Naive thymus-derived CD8-positive, alpha-beta T cell (primary cell): ENCODE measurements at places on chromosomes 13 and 19. TPM values are rescaled to one million over a fixed set of nuclear protein-coding genes. Genes with fewer than 3 reads are reported as not detected.

The PSG7 gene
- total RNA-seq: not detected

The GDF15 gene
- total RNA-seq: not detected

The SLC6A16 gene
- total RNA-seq: 6.0 TPM

The TPTE2 gene
- not detected for total RNA-seq

The LYPD3 gene
- 6.1 TPM for total RNA-seq

The ZNF211 gene
- 49.9 TPM for total RNA-seq

GRCh38 chr13:93955904-93956303, 523.6 kb downstream of the DCT start:
- DNase-seq: no peak

DNA sequence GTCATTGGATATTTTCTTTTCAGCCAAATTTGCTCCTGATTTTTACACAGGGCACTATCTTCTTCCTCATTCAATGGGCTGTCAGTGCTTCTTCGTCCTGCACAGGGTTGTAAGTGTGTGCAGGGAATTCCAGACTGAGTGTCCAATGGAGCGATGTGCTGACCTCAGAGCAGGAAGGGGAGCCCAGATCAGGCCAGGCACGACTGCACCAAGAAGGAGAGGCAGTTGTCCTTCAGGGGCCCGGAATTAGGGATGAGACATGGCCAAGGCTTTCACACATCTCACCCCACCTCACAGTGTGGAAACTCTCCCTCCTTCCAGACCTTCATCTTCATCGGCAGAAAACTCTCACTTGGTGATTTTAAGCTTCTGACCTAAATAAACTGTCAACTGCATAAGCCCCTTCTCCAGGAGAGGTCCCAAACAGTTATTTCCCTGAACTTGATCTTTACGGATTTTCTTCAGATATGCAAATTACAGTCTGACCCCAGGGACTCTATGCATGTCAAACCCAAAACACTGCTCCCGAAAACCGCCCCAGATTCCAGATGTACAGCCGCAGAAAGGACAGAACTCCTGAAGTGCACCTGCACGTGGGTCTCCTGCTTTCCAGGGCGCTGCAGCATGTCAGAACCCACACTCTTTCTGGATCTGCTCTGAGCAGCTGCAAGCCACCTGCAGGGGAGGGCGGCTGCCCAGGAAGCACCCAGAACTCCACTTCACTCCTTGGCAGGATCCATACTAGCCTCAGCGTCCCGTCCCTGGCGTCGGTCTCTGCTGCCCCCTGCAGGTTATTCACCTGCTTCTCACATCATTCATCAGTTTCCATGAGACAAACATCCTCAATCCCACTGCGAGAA, 625 bp upstream of the ZNF20 start:
- DNase-seq: peak; percentile 82

GRCh38 chr19:16527971-16528521, 14.2 kb downstream of the CHERP start:
- peak; percentile 48 for DNase-seq

DNA sequence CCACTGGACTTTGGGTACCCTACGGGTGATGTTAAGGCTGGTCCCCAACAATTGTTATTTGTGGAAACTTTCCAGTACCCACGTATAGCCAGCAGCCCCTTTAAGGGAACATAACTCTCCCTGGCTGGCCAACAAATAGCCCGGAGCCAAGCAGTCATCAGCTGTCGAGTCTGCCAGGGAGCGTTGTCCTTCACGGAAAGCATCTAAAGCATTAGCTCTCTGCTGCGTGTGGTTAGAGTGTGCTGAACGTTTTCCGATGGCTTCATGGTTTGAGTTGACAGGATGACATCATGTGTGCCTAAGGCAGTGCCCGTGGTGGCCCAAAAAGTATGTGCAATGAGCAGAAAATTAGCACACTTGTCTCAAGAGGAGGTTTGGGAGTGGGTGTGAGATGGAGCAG, 3.3 kb upstream of the ZNF556 start:
- no peak for DNase-seq

GRCh38 chr13:21676611-21677021, 5.7 kb downstream of the FGF9 start:
- DNase-seq: no peak

- DNase-seq: peak; percentile 34
Observed at GRCh38 chr19:38264486-38265212, at the start of gene SPINT2. Gene SPINT2 (plus strand): TSS chr19:38264573. CDS start chr19:38264893, 320 bp downstream.

DNA sequence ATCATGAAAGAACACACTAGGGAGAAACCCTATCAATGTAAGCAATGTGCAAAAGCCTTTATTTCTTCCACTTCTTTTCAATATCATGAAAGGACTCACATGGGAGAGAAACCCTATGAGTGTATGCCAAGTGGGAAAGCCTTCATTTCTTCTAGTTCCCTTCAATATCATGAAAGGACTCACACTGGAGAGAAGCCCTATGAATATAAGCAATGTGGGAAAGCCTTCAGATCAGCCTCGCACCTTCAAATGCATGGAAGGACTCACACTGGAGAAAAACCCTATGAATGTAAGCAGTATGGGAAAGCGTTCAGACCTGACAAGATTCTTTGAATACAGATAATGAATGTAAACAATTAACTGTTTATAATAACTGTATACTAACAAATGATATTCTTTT, 15.0 kb upstream of the ZNF439 start:
- DNase-seq: no peak

- DNase-seq: no peak
Observed at GRCh38 chr13:97185291-97185690, 36.8 kb upstream of the MBNL2 start.

- DNase-seq: no peak
Observed at GRCh38 chr19:49658139-49658517, 7.5 kb downstream of the IRF3 start.

- DNase-seq: no peak
Observed at GRCh38 chr19:54312436-54313377, at the start of gene LILRA5. Gene LILRA5 (minus strand): TSS chr19:54313166. CDS start chr19:54313019, 147 bp downstream.

GRCh38 chr19:4647676-4648644, 8.6 kb downstream of the TNFAIP8L1 start:
- DNase-seq: no peak

DNA sequence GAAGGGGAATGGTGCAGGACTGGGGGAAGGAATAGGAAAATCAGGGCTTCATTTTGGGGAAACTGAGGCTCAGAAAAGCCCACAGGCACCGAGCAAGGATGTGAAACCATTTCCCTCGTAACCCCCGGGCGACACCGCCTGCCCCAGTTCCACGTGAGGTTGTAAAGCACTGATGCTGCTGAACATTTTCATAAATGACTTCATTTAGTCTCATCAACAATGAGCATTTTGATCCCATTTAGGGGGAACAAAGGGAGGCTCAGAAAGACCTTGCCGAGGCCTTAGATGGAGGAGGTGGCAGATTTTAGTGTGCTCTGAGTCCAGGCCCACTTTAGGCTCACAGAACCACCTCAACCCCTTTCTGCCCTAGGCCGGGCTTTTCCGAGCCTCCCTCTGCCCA, 20.5 kb upstream of the FBXO27 start:
- no peak for DNase-seq

- DNase-seq: no peak
Observed at GRCh38 chr13:51148952-51149573, 38.0 kb upstream of the C13orf42 start.

- no peak for DNase-seq
Observed at GRCh38 chr19:17893766-17894165, 22.0 kb downstream of the SLC5A5 start.

DNA sequence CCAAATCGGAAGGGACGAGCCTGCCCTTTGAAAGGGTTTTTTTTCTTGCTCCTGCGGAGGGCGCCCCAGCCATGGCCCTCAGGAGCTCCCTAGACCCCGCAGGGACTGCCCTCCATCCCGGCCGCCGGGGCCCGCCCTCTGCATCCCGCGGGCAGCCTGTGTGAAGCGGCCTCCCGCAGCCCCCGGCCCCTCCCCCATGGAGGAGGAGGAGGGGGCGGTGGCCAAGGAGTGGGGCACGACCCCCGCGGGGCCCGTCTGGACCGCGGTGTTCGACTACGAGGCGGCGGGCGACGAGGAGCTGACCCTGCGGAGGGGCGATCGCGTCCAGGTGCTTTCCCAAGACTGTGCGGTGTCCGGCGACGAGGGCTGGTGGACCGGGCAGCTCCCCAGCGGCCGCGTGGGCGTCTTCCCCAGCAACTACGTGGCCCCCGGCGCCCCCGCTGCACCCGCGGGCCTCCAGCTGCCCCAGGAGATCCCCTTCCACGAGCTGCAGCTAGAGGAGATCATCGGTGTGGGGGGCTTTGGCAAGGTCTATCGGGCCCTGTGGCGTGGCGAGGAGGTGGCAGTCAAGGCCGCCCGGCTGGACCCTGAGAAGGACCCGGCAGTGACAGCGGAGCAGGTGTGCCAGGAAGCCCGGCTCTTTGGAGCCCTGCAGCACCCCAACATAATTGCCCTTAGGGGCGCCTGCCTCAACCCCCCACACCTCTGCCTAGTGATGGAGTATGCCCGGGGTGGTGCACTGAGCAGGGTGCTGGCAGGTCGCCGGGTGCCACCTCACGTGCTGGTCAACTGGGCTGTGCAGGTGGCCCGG, 815 bp downstream of the MAP3K10 start:
- no peak for DNase-seq

DNA sequence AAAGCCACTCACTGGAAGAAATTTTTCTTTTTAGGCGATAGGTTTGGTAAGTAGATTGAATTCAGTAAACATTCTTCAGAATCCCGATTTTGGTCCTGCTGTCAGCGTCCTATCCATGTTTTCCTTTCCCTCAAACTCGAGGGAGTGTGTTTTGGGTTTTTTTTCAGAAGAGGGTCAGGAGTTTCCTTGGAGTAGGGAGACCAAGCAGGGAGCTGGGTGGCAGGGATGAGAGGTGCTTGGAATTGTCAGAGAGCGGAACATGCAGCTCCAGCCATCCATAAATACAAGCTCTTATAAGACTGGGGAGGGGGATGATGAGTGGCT, 1.6 kb upstream of the PCDH8 start:
- DNase-seq: no peak

DNA sequence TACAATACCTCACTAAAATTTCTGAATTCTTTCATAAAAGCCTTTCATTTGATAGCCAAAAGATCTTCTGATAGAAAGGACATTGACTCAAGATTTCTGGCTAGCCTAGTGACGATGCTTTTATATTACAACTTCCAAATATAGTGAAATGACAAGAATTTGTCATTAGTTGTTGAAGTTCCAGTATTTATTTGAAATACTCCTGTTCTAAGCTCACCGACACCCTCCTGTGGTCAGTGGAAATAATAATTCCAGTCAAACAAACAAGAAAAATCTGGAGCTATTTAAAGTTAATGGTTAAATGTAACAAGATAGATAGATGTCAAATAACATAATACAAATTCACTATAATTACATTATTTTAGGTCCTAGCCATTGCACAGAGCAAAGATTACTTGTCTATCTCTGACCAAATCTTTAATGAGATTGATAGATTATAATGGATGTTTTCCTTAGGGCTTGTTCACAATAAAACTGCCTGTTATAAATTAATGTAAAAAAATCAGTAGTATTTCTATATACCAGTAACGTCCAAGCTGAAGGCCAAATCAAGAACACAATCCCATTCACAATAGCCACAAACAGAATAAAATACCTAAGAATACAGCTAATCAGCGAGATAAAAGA, 195.5 kb downstream of the RGCC start:
- peak; percentile 40 for DNase-seq

DNA sequence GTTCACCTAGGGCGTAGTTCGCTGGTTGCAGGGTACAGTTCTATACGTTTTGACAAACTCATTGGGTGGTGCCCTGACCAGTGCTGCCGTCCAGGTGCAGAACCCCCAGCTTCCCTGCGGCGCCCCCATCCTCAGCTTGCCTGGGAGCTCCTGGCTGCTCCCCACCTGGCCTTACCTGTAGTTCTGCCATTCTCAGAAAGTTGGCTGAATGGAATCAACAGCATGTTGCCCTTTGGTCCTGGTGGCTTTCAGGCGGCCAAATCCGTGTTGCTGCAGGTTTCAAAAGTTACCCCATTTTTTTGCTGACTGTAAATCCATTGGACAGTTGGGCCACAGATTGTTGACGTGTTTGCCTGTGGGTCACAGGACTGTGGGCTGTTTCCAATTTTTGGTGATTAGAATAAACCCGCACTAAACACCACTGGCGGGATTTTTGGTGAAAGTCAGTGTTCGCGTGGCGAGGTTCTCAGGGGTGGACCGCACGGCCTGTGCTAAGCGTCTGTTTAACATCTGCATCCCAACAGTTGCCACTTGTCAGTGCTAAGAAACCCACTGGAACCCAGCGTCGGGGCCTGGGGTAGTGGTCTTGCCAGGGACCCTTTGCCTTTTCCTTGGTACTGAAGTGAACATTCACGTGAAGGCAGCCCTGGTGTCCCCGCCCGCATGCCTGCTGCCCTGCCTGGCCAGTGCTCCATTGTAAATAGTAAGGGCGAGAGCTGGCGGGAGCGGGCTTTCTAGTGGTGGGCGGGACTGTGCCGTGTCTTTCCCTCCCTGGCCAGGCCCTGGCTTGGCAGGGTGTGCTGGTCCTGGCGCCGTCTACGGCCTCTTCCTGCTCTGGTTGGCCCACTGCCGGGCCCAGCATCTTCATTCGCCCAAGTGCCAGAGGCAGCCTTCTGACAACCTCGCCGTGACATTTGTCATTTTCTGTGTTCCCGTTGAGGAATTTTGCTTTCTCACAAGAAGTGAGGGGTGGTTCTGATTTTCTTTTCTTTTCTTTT, 3.3 kb downstream of the DOT1L start:
- no peak for DNase-seq

- DNase-seq: no peak
Observed at GRCh38 chr13:73251626-73252265, 192.9 kb downstream of the KLF5 start.

DNA sequence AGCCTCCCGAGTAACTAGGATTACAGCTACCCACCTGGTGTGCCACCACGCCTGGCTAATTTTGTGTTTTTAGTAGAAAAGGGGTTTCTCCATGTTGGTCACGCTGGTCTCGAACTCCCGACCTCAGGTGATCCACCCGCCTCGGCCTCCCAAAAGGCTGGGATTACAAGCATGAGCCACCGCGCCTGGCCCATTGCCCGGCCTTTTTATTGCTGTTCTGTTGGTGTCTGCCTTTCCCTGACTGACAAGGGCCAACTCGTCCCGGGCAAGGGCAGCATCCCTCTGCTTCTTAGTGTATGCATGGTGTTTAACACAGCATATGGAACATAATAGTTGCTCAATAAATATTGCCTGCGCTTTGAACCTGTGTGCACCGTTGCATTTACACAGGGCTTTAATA, 6.2 kb upstream of the RETN start:
- no peak for DNase-seq

DNA sequence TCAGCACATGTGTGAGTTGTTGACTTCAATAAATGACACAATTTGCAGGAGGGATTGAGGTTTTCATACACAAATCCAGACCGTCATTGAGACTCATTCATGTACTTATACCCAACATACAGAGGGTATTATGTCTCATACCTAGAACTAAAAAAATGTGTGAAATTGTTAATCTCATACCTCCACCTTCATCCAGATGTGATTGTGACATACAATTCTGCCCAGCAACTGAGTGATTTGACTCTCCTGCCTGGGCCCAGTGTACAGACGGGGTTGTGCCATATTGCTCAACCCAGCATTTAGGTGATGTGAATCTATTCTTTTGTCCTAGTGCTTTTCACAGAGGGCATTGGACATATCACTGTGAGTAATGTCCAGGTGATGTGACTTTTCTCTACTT, 12.6 kb upstream of the ZNF681 start:
- no peak for DNase-seq
